ENCODE measurements at places on chromosomes 3 and 15.
A peak's percentile ranks its signal among the peaks of the same experiment; 100 is the strongest.

- no peak for DNase-seq
These were observed 759.2 kb upstream of the CFAP20DC start for GRCh38 chr3:59809016-59809415.

DNA sequence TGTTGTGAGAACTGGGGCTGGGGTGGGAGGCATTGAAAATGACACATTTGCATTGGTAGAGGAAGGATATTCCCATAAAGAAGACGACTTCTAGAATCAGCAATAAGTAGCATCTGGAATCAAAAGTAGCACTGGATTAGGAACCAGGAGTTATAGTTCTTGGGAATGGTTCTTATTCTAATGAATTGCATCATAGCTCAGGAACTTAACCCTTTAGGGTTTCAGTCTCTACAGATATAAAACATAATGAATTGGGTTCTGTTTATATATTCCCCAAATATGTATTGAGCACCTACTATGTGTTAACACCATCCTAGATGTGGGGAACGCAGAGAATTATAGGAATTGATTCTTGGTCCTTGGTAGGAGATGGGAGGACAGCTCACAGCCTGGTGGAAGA is 16.3 kb upstream of the SNRK start:
- no peak for DNase-seq

- DNase-seq, result no peak
These were observed 100.6 kb upstream of the ATP11B start for GRCh38 chr3:182692695-182693094.

- DNase-seq, result no peak
These were observed 13.1 kb downstream of the ROBO2 start for GRCh38 chr3:77052733-77053670.

GRCh38 chr3:41394896-41395295 is 195.6 kb downstream of the CTNNB1 start:
- DNase-seq, result no peak

GRCh38 chr15:97683831-97684230 is 276.7 kb upstream of the ARRDC4 start:
- no peak for DNase-seq

GRCh38 chr3:157263027-157263426 is 103.1 kb upstream of the CCNL1 start:
- peak; percentile 69 for DNase-seq

DNA sequence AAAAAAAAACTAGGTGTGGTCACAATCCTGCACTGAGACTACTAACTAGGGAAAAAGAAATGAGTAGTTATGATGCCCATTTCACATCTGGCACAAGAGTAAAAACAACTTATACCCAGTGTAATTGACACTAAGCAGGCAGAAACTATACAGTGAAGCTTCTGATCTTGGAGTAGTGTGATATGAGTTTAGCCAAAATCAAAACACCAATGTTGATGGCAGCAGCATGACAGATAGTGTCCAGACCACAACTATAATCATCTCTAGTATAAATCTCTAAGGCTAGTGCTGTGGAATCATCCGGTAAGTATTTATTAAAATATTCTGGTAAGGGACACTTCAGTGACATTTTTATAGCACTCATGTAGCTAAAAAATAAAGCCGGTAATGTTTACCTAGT is 108.5 kb upstream of the EPHA6 start:
- no peak for DNase-seq

DNA sequence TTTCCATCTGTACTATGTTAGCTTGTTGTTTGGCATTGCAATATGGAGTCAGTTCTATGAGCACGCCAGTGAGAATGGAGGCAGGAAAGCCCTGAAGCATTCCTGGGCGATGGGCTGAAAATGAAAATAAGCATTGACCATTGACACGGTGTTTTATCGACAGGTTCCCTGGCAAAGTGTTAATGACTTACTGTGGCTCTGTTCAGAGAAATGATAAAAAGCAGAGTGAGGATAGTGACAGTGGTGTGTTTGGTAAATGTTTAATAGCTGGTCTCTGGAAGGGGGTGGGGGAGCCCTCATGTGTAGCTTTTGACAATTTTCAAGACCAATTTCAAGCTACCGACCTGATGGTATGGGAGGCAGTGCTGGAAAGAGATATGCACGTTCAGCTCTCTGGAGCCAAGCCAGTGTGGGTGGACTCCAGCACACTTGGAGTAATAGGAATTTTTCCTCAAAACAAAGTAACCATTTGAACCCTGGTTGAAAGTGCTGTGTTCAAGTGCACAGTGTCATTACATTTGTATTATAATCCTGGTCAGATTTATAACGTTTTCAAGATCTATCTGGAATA is 341.7 kb upstream of the ROBO2 start:
- DNase-seq, result no peak

- no peak for DNase-seq
These were observed 2.0 kb downstream of the TRIM59 start for GRCh38 chr3:160447544-160447943.

- peak; percentile 41 for DNase-seq
These were observed 19.4 kb upstream of the SERPINI2 start for GRCh38 chr3:167493244-167493643.

DNA sequence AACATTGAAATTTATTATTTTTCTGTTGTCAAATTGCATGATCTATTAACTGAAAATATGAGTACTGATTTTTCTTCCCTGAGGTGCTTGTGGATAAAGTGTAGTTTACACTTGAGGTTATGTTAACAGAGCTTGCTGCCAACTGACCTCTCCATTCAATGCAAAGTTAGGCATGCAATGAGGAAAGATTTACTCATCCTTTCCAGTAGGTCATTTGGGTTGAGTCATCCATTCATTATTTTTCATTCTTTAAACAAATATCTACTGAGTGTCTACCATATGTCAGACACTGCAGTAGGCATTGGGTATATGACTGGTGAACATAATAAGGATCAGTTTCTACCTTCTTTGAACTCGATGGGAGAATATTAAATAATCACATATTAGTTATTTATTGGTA is 604.1 kb downstream of the EDEM1 start:
- no peak for DNase-seq

DNA sequence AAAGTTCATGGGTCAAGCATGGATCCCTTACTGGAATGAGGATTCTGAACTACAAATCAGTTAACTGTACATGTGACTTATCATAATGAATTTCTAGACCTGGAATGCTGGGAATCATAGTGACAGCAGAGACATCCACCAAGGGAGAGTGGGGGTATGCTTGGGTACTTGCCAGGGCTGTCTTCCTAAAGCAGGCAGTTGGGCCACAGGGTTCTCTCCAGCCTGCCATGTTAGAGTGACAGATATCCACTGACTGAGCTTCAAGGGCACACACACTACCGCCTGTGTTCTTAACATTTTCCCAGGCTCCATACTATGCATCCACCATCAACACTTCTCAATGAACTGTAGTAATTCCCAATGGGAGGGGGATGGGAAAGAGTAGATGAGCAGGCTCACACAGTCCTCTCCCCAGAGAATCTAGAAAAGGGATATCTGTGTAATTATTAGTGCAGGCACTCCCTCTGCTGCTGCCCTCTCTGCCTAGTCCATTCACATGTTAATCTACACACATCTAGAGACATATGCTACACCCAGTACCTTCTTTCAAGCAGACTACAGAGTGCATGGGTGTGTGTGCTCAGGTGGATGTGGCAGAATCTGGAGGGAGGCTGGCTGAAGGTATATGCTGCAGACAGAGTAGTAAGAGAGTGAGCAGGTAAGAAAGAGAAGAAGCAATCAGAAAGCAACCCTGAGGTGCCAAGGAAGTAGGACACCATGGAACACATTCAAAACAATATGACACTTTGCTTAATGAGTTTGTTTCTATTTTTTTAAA is 3.7 kb downstream of the FSTL1 start:
- peak; percentile 23 for DNase-seq

DNA sequence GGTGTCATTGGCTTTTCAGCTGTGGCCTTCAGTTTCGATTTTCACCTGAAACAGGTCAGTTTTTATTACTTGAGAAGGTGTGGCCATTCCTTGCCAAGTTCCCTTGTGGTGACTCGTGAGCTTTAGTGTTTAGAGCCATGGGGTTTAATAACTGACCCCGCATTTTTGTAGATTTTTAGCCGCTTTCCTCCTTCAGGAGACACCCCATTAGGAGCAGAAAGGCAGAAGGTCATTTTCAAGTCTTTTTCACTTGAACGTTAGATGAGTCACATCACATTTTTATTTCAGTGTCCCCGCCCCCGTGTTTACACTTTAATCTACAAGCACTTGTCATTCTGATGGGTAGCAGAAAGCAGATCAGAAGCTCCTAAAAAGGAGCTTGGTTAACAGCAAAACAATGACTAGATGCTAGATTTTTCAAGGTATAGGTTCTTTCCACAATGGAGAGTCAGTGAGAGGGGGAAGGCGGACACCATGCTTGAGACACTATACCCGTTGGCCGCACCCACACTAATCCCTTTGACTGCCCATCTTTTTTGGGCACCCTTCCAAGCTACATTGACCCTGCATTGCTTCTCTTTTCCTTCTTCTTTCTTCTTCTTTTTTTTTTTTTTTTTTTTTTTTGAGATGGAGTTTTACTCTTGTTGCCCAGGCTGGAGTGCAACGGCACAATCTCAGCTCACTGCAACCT is 132.7 kb downstream of the GHSR start:
- DNase-seq, result no peak

DNA sequence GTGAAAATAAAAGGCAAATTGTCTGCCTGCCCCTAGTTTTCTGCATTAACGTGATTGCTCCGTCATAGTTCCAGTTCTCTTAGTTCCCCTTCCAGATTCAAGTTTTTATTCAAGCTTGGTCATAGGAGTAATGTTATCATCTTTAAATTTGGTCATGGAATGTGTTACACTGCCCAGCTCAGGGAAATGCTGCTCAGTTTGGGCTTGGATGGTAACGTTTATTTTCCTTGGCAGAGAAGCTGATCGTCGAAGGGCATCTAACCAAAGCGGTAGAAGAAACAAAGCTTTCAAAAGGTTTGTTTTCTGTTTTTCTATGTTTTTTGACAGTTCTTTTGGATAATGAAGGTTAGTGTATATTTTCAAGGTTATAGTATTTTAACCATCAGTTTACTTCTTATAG is 118.4 kb upstream of the FLNB start:
- no peak for DNase-seq

- DNase-seq, result no peak
These were observed 276.7 kb upstream of the SGO1 start for GRCh38 chr3:20462723-20463122.

- no peak for DNase-seq
These were observed 41.7 kb upstream of the ADAMTSL3 start for GRCh38 chr15:83612226-83612625.

DNA sequence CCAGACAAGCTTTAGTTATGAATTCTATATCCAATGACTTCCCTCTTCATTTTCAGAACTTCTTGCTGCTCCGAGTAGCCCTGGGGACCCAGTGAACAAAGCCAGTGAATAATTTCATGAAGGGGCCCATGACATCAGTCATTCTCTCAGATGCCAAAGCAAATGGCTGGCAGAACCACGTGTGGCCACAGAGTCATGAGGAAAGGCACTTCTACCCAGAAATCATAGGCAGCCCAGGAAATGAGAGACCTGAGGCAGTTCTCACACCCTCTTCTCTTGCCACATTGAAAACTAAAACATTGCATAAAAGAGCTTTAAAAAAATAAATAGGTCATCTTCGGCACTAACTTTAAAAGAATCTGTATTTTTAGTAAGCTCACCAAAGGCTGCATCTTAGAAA is 4.3 kb upstream of the UACA start:
- DNase-seq, result no peak

- no peak for DNase-seq
These were observed 50.1 kb downstream of the MAGI1 start for GRCh38 chr3:65988411-65989180.

GRCh38 chr3:184757022-184757651 is 45.3 kb upstream of the MAGEF1 start:
- no peak for DNase-seq

GRCh38 chr3:98328933-98329332 is 24.7 kb upstream of the OR5K4 start:
- no peak for DNase-seq

- DNase-seq, result no peak
These were observed 526.5 kb upstream of the PROK2 start for GRCh38 chr3:72311425-72311824.

GRCh38 chr3:5218815-5219214 is 31.3 kb downstream of the EDEM1 start:
- DNase-seq, result no peak

- DNase-seq, result no peak
These were observed 11.5 kb upstream of the ANKRD28 start for GRCh38 chr3:15809313-15809712.

GRCh38 chr3:72398781-72399180 is 449.5 kb downstream of the SHQ1 start:
- DNase-seq, result no peak

- no peak for DNase-seq
These were observed 31.3 kb upstream of the FOXP1 start for GRCh38 chr3:71614869-71615268.

GRCh38 chr15:68080334-68080733 is 26.2 kb downstream of the PIAS1 start:
- DNase-seq, result no peak

DNA sequence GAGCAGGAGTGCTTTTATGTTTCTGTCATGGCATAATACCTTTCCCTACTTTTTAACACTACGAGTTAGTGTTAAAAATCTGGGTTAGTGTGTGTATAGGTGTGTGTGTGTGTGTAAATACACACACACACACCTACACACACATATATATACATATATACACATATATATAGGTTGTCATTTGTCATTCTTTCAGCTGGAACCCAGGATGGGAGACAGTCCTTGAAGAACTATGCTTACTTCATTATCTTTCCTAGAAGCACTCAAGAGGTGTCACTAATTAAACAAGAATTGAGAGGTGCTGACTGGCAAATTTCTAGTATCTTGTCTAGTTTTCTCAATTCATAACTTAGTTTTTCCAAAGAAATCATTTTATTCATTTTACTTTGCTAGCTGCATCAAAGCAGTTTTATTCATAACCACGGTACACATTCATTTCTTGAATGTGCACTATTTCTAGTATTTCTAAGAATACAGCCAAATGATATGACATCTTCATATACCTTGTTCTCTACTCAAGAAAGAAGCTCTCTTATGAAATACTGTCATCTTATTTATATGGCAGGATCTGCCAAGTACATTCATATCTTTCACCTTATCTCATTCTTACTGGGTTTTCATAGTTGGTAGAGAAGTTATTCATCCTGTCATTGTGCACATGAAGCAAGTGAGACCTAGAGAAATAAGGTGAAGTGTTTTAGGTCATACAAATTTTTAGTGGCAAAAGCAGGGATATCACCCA is 46.6 kb downstream of the ISL2 start:
- DNase-seq, result no peak

GRCh38 chr3:100982710-100983109 is 10.5 kb downstream of the ABI3BP start:
- no peak for DNase-seq
